ENCODE measurements at places on chromosomes 2 and 18. TPM values are rescaled to one million over a fixed set of nuclear protein-coding genes. Genes with fewer than 3 reads are reported as not detected.

DNA sequence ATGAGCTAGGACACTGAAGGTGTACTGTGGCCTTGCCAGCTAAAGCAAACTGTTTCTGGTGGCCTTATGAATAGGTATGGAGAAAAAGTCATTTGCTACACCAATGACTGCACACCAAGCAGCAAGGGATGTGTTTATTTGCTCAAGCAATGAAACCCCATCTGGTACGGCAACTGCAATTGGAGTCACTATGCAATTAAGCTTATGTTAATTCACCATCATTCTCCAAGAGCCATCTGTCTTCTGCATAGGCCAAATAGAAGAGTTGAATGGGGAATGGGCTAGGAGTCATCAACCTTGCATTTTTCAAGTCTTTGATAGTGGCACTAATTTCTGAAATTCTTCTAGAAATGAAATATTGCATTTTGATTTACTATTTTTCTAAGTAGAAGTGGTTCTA is 372.0 kb downstream of the KCNJ3 start:
- no peak for DNase-seq

DNA sequence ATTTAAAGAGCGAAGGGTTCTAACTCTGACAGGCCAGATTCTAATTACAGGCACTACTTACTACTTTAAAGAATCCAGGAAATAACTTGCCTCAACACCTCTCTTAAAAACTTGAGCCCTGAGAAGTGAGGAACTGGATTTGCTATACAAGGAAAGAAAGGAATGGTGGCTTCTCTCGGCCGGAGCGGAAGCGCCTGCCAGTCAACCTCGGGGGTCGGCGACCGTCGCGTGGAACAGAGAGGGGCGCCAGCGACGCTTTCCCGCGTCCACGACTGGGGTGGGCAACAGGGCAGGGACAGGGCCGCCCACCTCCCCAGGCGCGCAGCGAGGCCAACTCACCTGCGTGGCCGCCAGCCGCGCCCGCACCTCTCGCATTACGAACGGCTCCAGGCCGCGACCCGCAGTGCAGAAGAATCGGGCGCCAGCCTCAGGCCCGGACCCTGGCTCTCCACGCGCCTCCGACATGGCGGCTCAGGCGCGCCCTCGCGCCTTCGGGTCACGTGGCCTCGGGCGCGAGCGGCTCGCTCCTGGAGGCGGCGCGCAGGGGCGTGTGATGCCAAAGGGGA is at the start of gene THUMPD2:
THUMPD2 (minus strand) TSS at position 484 of the 566 bp plus-strand sequence; CDS start at position 465, 19 bp downstream.
- DNase-seq: peak; percentile 84

DNA sequence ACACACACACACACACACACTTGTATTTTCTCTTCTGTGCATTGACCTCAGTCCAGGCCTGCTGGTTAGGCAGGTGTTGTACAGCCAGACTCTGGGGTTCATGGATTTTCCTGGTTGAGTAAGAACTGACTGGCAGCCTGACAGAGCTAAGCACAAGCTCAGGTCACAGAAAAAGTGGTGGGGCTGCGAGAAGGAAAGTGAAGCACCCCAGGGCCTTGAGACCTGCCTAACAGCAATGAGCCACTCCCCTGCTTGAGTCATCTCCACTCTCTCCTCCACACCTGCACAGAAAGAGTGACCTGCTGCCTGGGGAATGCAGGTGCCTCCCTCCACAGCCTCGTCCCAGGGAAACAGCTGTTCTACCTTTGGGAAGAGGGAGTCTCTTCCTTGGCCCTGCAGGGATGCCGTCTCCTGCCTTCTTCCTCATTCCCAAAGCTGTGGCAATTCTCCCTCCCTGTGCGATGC is 91.4 kb upstream of the LGALSL start:
- no peak for DNase-seq

- no peak for DNase-seq
These were observed 302.4 kb downstream of the KCNS3 start for GRCh38 chr2:18180912-18181311.

GRCh38 chr2:121489284-121489683 is 41.4 kb upstream of the RNU4ATAC start:
- DNase-seq: no peak

The DHX57 gene
- 16.3 TPM for total RNA-seq

GRCh38 chr2:168593713-168594112 is 137.6 kb downstream of the CERS6 start:
- DNase-seq: no peak

DNA sequence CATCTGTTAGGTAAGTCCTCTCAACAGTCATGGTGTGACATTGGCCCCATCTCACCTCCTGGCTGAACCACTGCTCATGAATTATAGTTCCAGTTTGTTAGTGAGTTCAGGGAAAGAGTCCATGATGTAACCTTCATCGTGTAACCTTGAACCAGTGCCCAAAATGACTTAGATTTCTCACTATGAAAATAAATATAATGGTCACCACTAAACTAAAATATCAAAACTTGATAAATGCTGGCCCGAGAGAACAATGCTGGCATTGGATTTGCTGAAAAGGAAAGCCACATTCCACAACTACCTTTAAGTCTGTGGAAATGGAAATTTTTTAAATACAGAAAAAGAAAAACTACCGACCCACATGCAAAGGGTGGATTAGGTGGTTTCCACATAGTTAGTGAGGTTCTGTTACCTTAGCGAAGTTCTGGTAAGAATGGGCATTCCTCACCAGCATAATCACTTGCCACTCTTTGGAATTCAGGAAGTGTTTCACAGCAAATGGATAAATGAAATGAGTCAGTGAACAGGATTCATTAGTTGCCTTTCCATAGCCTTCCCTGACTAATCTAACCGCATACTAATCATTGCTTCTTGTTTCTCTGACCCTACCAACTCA is 133.9 kb upstream of the CTAGE1 start:
- no peak for DNase-seq

DNA sequence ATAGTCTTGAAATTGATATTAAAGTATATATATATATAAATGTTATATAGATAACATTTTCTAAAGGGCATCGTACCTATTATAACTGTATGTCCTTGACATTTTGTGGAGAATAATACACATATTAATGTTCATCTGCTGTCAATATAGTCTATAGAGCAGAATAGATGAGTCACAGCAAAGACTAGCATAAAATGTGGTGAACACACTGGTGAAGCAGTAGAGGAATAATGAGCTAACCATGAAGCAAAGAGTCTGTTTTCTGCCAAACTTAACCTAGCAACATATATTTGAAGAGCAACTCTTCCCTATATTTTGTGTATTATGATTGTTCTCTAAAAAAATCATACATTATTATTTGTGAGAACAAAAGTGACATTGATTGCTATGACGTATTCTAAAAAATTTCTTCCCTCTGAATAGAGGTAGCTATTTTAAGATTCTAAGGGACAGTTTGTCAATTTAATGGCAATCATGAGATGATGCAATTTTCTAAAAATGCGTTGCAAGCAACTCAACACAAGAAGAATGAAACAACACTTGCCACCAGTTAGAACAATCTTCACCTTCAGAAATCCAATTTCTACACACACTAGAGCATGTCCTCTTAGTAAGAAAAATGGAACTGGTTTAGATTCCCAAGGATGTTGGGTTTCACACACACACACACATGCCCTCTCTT is 22.0 kb downstream of the DOCK10 start:
- no peak for DNase-seq

GRCh38 chr2:32947484-32948143 is 861 bp downstream of the LTBP1 start:
- peak; percentile 61 for DNase-seq

- DNase-seq: no peak
These were observed 181.7 kb upstream of the CRIM1 start for GRCh38 chr2:36173760-36174404.

DNA sequence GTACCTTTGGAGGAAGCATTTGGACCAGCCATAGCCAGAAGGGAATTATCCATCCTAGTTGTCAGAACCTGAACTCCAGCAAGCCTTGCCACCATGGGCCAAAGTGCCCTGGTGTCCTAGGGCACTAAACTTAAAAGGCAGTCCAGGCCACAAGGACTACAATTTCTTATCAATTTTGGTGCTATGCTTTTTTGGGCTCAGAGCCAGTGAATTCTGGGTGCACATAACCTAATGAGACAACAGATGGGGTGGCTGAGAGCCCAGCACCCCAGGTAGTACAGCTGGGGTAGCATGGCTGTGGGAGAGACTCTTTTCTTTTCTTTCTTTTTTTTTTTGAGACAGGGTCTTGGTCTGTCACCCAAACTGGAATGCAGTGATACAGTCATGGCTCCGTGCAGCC is 14.4 kb upstream of the RANBP2 start:
- no peak for DNase-seq

GRCh38 chr2:97967216-97967592 is 28.5 kb downstream of the TMEM131 start:
- DNase-seq: no peak

GRCh38 chr18:22871809-22872525 is 61.2 kb upstream of the RBBP8 start:
- DNase-seq: no peak

- DNase-seq: no peak
These were observed 54.6 kb upstream of the TWIST2 start for GRCh38 chr2:238793306-238793705.

The KYNU gene
- total RNA-seq: 1.0 TPM

- DNase-seq: no peak
These were observed 124.2 kb upstream of the MEX3C start for GRCh38 chr18:51321696-51322095.

DNA sequence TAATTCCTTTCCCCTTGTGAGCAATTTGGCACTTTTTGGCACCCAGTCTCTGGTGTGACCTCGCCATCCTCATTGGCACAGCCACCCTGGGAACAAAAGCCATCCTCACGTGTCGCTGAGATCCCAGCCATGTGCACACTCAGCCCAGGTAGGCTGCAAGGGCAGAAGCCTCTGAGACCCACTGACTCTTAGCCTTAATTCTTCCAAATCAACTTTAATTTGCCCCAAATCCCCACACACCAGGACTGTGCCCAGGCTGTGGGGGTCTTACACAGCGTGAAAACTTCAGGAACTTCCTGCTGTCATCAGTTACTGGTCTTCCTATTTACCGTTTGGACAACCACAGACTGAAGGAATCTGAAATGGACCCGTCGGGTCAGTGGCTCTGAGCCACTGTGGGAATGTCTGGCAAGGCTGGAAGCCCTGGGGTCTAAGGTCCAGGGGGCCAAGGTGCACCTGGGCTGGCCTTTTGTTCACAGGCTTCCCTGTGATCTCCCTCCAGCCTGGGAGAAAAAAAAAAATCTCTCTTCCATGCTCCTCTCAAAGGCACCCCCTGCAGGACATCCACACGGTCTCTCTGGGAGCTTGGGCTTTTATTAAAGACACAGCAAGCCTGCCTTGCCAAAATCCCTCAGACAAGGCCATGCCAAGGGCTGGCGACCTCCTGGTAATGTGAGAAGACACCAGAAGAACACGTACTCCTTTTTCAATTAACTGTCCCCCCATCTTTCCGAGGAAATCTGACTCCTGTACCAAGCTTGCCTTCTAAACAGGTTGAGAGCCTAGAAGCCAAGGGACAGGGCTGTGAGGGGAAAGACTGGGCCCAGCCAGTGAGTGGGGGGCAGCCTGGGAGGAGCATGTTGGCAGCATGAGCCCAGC is 42.1 kb upstream of the LAPTM4A start:
- no peak for DNase-seq

DNA sequence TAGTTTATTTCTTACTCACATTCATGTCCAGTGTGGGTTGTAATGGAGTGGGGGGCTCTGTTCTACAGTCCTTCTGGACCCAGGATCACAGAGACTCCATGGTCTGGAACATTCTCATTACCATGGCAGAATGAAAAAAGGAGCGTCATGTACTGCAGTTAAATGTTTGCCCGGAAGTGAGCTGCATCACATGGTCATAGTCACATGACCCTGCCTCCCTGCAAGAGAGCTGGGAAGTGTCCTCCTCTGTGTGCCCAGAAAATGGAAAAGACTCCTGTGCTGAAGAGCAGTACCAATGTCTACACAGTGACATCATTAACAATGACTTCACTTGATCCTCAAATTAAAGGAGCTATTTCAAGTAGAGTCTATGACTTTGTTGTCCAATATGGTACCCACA is 74.0 kb upstream of the ZBTB14 start:
- DNase-seq: no peak

GRCh38 chr2:85536479-85536878 is 2.5 kb upstream of the MAT2A start:
- DNase-seq: no peak

- DNase-seq: no peak
These were observed 281.3 kb downstream of the AGPS start for GRCh38 chr2:177673602-177674595.

GRCh38 chr2:20620696-20621365 is 30.1 kb downstream of the HS1BP3 start:
- DNase-seq: no peak

- no peak for DNase-seq
These were observed 906 bp downstream of the IKZF2 start for GRCh38 chr2:213150315-213151097.

GRCh38 chr2:43882312-43882711 is 43.5 kb downstream of the ABCG8 start:
- no peak for DNase-seq

- no peak for DNase-seq
These were observed 48.5 kb downstream of the RTN4 start for GRCh38 chr2:55001716-55002115.

- no peak for DNase-seq
These were observed 121.8 kb downstream of the SPHKAP start for GRCh38 chr2:228059735-228060134.

The OSBPL6 gene
- total RNA-seq: 0.08 TPM

- no peak for DNase-seq
These were observed 19.1 kb upstream of the SH3BP4 start for GRCh38 chr2:234932591-234933168.

The TBC1D8 gene
- 1.4 TPM for total RNA-seq

- no peak for DNase-seq
These were observed 74.5 kb downstream of the EPB41L3 start for GRCh38 chr18:5469340-5469739.

GRCh38 chr2:126359494-126359893 is 296.5 kb upstream of the GYPC start:
- DNase-seq: no peak

DNA sequence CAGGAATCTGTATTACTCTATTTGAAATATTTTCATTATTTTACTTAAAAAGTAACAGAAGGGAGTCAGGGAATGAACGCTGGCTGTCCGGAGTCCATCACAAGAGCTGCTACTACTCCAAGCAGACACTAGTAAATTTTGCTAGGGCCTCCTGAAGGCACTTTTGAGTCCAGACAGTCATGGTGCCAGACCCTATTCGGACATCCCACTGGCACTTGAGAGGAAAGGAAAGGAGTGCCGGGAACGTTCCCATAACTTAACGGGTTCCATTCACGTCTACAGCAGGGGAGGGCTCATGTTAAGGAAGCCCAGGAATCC is 563 bp upstream of the GMCL1 start:
- no peak for DNase-seq

GRCh38 chr2:240305369-240305962 is 130.0 kb upstream of the GPC1 start:
- no peak for DNase-seq

- DNase-seq: no peak
These were observed 10.2 kb upstream of the THNSL2 start for GRCh38 chr2:88159955-88160415.

DNA sequence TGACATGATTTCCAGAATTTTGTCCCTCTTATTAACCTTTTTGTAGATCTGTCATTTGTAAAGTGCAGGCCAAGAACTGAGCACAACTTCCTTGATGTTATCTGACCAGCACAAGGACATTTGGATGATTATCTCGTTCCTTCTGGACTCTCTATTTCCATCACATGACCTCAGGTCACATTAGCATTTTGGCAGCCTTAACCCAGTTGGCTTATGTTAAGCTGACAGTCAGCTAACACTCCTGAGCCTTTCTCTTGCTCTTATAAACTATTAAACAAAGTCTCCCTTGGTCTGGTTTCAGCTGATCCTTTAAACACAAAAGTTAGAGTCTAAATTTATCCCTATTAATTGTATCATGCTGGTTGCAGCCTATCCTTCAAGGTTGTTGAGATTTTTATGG is 167.2 kb upstream of the RBBP8 start:
- no peak for DNase-seq
